ENCODE measurements at places on chromosomes 7 and 10.
A peak's percentile ranks its signal among the peaks of the same experiment; 100 is the strongest.

DNA sequence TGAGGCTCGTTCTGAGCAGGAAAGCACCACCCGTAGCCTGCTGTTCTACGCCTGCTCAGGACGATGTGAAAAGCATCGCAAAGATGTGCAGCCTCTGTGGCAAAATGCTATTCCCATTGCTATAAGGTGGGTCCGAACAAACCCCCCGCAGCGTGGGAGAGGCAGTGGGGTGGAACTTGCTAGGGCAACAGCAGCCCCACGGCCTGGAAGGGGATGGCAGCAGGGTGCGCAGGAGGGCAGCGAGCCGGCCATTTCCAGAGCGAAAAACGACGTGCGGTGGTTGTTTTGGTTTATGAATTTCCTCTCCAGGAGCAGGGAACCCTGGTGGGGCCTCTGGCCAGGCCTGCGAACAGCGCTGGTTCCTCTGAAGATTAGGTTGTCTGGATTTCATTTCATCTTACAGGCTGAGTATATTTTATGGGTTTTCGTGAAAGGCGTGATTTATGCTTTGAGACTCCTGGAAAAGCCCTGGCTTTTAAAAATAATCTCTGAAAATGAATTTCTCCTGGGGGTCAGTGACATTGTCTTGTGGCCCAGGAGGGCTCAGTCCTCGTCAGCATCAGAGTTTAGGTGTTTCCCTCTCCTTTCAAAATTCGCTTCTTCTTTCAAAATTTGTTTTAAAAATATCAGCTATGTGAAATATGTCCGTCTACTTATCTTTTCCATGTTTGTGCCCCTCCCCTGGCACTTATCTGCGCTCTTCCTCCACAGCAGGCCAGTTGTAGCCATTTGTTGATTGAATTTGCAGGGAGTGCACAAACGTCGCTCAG is 42.3 kb upstream of the UBE3C start:
- DNase-seq: no peak

DNA sequence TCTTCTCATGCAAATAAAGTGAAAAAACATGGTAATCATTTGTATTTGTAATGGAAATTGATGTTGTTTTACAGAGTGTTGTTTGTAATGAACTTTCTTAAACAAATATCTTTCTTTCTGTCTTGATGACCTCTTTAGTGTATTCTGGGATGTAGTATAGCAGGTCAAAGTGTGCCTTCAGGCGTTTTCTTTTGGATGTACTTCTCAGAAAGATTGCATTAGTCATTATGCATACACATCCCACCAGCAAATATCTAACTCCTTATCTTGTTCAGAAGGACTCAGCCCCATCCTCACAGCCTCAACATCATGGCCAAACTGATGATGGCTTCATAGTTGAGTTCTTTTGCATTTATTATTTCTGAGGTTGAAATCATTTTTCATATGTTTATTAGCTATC is 124.7 kb downstream of the LRRC18 start:
- DNase-seq: no peak

DNA sequence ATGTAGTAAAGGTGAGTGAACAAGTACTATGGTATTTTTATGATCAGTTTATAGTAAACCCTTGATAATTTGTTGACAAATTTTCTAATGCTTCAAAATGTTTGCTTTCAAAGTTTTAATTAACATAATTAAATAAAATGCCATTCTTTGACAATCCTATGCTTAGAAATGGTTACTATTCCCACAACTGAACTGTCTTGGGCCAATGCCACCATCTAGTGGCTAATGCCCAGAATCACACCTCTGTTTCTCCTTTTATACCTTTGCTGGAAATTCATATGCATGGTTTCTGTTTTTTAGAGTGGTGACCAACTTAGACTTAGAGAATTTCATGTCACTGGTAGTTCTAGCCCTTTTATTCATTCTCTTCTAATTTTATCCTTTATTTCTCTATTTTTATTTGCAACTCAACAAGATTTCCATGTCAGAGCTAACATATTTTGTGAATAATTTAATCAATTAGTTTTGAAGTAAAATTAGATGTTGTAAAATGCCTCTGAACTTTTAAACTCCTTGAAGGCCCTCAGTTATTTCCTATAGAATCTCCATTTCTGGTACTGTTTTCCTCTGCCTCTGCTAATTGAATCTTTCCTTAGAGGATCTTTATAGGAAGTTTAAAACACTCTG is 31.1 kb downstream of the PCGF5 start:
- peak; percentile 62 for DNase-seq

DNA sequence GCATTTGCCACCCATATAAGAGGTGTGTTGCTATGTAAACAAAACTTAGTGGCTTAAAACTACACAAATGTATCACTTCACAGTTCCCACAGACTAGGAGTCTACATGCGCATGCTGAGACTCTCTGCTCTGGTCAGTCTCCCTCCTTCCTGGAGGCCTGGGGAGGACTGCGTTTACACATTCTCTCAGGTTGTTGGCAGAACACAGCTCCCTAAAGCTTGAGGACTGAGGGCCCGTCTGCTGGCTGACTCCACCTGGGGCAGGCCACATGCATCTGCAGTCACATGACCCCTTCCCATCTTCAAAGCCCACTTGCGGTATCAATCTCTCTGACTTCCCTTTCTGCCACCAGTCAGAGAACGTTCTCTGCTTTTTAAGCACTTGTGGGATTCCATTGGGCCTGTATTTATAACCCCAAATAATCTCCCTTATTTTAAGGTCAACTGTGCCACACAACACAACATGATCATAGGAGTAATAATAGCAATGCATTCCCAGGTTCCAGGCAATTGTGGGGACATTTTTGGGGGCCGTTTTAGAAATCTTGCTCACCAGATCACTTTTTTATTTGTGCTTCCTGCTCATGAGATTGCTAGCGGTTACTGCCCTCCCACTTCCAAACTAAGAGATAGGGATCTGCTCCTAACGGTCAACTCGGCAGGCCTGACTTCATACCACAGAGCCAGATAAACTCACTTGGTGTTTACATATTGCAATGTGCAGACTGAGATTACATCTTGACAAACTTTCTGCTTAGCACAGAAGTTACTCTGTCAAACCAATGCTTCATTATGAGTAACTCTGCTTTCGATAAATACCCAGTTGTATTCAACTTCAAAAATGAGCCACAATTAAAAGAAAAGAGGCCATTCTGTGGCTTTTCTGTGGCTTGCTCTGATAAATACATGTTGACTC is 96.3 kb downstream of the ALOX5 start:
- DNase-seq: peak; percentile 57

- DNase-seq: no peak
These were observed 55.9 kb upstream of the NFE2L3 start for GRCh38 chr7:26096136-26096535.

DNA sequence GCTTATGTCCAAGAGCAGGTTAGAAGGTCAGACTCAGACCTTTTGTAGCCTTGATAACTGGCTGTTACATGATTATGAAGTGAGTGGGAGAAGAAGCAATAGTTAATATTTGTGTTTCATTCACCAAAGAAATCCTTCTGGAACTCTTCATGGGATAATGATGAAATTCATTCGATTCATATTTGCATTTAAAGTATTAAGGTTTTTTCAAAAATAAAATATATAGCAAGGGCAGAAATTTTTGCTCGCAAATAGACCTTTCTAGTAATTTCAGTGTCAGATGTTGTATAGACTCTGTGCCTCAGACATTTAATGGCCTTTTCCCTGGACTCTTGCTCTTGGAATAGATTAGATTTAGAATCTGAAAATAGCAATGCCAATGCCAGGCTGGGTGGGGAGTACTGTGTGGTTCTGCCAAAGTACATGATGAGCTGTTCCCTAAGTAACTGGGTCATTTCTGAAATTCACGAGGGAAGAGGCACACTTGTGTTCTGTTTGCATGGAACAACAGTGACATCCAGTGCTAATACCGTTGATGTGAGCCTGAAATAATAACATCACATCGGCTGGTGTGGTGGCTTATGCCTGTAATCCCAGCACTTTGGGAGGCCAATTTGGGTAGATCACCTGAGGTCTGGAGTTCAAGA is 119.2 kb downstream of the MBL2 start:
- DNase-seq: no peak

- DNase-seq: no peak
These were observed 607.6 kb downstream of the KCNMA1 start for GRCh38 chr10:77029777-77030717.

DNA sequence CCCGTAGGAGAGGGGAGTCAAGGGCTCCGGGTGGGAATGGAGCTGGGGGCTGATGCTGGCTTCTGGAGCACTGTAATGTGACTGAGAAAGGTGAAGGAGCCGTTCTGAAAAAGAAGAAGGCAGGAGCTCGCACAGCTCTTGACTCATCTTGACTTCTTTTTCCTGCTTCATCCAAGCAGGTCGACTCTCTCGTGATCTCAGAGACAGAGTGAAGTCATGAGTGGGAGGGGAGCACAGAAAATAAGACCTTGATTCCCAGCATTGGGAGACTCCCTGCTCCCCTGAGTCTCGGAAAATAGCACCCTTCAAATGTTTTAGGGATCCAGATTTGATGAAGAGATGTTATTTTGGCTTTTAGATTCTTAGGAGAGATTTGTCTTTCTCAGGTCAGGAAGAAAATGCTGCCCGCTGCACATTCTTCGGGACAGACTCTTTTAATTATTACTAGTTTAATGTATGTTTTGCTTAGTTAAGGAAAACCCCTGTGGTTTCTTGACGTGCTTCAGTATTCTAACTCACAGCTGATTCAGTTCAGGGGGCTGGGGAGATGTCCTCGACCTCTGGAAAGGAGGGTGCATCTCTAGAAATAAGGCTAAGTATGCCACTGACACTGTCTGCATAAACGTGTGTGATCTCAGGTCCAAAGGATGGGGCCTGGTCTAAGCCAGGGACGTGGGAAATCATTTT is 34.1 kb downstream of the EGFR start:
- DNase-seq: no peak

DNA sequence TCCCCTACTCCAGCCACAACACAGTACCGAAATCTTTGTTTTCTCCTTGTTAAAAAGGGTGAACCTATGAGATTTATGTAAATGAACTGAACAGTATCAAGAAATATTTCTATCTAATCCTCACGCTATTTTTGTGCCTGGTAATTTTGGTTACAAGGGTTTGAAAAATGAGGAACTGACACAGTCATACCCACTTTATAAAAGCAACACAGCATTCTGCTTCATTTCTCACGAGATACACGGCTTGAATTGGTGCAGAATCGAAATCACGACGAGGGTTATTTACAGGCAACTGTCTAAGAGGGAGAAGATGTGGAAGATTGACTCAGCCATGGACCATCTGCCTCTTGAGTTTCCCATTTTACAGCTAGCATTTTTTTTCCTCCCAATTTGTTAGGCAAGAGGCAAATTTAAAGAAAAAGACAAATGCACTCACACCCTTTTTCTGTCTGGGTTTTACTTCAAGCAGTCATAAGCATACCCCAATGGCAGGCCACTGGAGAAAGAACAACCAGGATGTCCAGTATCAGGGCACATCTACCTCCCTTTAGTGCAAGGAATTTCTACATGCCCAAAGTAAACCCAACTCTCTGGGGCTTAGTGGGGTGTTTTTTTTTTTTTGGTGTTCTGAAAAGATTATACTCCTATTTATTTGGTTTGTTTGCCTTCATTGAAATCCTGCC is 108.1 kb downstream of the ITGB8 start:
- DNase-seq: no peak

- no peak for DNase-seq
These were observed 9.5 kb upstream of the IDI2 start for GRCh38 chr10:1035201-1035600.

- no peak for DNase-seq
These were observed 93.8 kb upstream of the SVIL start for GRCh38 chr10:29728541-29729049.

- peak; percentile 47 for DNase-seq
These were observed 153.2 kb upstream of the LYZL2 start for GRCh38 chr10:30782537-30783461.

GRCh38 chr10:90604636-90605035 is 253.2 kb downstream of the HTR7 start:
- no peak for DNase-seq

GRCh38 chr7:154837087-154837486 is 165.8 kb downstream of the PAXIP1 start:
- no peak for DNase-seq

Measured in CD8-positive, alpha-beta T cell (primary cell).